ENCODE measurements at places on chromosomes 7 and 10.

GRCh38 chr10:17146892-17147291 lies 17.3 kb upstream of the CUBN start:
- DNase-seq, result no peak

- no peak for DNase-seq
Measured at GRCh38 chr7:51700593-51701215, 384.1 kb upstream of the COBL start.

DNA sequence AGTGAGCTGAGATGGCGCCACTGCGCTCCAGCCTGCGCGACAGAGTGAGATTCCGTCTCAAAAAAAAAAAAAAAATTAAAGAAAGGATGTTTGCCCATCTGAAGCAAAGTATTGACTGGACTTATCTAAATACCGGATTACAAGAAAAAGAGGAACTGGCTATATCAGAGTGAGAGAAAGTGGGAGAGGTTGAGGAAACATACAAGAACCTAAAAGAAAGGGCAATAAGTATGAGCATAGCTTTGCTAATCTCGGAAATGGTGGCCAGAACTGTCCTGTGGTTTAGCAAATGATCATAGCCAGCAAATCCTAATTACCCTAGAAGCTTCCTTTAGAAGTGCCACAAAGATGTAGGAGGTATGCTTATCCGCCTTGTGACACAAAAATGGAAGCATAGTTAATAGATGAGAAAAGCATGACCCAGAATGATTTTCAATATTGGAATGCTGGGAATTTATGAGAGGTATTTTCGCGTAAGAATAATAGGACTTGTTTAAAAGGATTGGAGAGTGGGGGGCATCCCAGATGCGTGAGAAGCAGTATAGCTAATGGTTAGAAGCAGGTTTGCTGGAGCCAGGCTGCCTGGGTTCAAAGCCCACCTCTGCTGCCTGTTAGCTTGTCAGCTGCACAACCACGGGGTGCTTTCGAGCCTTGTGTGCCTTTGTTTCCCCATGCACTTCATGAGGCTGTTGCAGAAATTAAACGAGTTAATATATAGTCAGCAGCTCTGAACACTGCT lies 1.2 kb upstream of the GTPBP4 start:
- no peak for DNase-seq

DNA sequence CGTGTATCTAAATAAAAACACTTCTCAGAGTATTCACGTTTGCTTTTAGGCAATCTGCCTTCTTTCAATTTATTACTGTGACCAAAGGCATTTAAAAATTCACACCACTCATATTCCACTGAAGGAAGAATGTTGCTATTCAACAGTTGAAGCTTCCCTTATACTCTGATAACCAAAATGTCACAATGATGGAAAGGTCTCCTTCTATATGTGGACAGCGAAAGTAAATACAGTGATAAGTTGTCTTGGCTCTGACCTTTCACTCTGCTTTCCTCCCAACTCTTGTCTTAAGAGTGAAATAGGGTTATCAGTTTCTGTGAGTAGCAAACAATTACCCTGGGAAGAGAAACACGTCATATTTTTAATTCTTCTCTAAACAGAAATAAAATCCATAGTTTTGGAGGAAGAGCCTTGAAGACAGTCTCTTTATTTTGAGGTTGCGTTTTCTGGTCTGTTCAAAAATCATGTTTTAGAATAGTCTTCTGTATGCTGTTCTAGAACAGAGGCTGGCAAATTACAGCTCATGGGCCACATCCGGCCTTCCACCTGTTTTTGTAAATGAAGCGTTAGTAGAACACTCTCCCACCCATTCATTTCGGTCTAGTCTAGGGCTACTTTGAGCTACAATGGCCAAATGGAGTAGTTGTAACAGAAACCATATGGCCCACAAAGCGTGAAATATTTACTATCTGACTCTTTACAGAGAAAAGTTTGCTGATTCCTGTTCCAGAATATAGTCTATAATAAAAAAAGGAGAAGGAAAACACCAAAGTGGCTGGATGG lies 41.3 kb downstream of the ETV1 start:
- no peak for DNase-seq

- no peak for DNase-seq
Measured at GRCh38 chr7:3892157-3892556, 591.1 kb downstream of the SDK1 start.

GRCh38 chr7:149604521-149604920 lies 106.9 kb upstream of the ZNF746 start:
- DNase-seq, result no peak

DNA sequence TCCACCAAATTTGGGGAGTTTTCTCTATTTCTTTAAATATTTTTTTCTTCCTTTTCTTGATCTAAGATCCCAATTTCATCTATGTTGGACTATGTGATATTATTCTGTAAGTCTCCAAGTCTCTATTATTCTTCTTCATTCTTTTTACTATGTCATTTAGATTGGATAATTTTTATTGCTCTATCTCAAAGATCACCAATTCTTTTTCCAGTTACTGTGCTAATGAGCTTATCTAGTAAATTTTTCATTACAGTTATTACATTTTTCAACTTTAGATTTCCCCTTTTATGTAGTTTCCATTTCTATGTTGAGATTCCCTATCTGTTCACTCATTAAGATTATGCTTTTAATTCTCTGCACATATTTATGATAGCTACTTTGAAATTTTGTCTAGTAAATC lies 131.6 kb upstream of the NAMPT start:
- DNase-seq, result no peak

DNA sequence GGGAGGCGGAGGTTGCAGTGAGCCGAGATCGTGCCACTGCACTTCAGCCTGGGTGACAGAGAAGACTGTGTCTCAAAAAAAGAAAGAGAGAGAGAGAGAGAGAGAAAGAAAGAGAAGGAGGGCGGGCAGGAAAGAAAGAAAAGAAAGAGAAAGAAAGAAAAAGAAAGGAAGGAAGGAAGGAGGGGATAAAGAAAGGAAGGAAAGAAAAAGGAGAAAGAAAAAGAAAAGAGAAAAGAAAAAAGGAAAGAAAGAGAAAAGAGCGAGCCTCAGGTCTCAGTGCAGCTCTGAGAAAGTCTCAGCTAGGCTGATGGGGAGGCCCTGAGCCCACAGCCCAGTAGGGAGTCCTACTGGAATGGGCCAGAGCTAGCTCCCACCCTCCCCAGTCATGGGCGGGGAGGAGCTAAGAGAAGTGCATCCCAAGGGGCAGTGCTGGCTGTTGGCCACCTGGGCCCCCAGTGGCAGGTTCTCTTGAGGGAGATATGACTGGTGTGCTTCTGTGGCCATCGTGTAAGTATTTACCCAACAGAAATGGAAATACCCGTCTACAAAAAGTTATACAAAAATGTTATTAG lies 69.3 kb downstream of the ABRAXAS2 start:
- DNase-seq, result no peak

DNA sequence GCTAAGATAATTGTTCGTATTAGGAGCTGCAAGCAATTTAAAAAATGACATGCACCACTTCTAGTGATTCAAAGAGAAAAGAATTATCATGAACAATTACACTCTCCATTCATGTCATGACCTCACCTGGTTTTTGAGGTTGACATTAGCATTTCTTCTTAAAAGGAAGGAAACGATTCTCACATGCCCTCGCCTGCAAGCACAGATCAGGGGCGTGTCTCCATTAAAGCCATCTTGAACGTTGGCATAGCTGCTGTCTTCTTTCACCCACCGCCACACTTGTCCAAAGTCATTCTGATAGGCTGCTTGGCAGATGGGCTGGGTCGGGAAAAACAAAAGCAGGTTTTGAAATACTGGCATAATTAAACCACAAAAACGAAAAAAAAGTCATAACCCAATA lies 19.9 kb downstream of the ANKRD22 start:
- no peak for DNase-seq

DNA sequence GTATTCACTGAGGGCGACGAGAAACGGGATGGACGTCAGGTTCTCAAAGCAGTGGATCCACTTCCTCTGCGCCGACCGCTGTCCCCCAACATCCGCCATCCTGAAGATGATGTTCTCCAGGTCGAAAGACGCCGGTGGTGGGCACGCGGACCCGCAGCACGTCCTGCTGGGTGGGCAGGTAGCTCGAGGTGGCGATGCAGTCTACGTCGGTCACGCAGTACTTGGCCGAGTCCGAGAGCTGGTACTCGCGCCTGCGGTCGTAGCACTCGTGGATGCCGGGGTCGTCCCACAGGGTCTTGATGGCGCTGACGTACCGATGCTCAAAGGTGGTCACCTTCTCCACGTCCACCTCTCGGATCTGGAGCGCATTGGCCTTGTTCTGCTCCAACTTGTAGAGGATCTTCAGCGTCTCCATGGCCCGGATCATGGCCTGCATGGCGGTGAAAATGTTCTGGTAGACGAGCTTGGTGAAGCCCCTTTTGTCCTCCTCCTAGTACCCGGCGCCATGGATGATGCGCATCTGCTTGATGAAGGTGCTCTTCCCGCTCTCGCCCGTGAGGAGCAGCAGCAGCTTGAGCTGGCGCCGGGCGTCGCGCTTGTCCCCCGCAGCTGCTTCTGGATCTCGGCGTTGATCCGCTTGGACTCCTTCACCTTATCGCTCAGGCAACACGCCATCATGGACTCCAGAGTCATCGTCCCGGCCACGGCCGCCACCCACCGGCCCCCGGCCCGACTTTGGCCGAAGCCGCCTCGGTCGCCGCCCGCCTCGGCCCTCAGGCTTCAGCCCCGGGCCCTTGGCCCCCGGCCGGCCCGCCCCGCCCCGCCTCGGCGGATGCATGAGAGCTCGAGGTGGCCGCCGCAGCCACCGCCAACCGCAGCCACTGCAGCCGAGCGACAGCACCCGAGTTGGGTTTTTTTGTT lies 122.9 kb upstream of the KCTD7 start:
- DNase-seq, result peak; percentile 20

GRCh38 chr7:22675917-22676343 lies 51.1 kb upstream of the IL6 start:
- DNase-seq, result no peak

GRCh38 chr10:43214071-43214955 lies 52.6 kb downstream of the RASGEF1A start:
- no peak for DNase-seq

- no peak for DNase-seq
Measured at GRCh38 chr7:135188298-135188984, 17.9 kb upstream of the CYREN start.

DNA sequence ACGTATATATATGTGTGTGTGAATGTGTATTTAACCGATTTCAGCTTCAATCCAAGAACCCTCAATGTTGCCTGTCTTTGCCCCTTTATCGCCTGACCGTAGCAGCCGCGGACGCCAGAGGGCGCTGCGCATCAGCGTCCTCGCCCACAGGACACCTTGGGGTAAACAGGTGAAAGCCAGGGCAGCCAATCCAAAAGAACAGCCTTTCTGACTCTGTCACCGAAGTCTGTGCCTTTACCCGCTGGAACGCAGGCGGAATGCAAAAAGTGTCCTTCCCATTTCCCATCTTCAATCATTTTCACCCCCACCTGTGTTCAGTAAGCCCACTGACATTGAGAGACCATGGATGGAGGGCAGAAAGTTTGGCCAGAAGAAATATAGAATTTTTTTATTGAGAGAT lies 3.6 kb downstream of the NXPH1 start:
- peak; percentile 64 for DNase-seq

Measured in NCI-H526 treated with DMSO at 0.1 percent for 48 hours (cell line).